ENCODE measurements at places on chromosomes 7 and 10.

GRCh38 chr10:89504691-89505090 is 30.7 kb downstream of the SLC16A12 start:
- no peak for DNase-seq

- no peak for DNase-seq
Measured at GRCh38 chr7:137743021-137743420, 103.8 kb downstream of the DGKI start.

GRCh38 chr10:21975378-21975990 is 28.0 kb downstream of the DNAJC1 start:
- DNase-seq, result peak; percentile 19

DNA sequence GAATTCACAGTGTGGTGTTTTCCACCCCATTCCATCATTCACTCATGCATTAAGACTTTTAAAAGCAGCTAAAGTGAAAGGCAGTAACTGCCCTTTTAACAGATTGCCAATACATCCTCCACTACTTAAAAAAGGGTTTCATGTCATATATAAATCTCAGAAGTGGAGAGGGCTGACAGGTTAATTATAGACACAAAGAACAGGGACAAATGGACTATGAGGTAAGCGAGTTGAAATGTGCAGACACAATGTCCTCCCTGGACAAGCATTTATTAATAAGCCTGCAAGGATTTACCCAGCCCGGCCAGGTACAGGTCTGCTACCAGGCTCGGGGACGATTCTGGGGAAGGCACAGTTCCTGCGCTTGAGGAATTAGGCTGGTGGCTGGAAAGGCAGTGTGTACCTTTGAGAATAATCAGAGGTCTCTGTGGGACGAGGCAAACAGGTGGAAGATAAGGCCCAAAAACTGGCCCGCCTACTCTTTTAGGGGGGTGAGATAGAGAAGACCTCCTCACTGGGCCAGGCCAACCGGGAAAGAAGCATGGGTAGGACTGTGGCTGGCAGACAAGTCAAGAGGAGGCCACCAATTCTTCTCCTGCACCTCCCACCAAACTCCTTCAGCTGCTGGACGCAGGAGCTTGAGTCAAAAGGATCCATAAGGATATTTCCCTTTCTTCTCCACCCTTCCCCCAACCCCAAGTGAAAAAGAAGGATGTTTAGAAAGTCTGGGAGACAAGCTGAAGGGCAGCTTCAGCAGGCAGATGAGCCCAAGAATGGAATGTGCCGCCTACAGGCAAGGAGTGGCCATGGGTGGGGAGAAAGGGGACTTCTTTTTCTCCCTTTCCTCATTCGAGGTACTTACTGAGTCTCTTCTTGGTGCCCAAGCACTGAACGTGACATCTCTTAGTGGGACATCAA is 1.5 kb downstream of the PDLIM1 start:
- DNase-seq, result peak; percentile 62

GRCh38 chr10:67697724-67698131 is 1.7 kb upstream of the CTNNA3 start:
- DNase-seq, result peak; percentile 41

DNA sequence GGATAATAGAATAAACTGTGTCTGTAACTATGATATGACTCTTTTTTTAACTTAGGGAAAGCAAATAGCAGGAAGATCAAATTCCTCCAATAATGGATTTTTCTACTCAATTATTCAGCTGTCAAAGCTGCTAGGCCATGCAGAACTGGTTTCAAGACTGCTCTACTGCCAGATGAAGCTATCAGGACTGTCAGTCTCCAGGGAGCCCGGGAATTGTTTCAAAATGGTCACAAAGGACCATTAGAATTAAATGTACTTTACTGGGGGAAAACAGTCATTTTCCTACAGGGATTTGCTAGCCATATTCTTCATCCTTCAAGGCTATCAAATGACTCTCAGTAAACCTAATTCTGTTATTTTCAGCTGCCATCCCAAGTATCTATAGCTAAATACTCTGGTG is 276.3 kb downstream of the LHFPL3 start:
- no peak for DNase-seq

DNA sequence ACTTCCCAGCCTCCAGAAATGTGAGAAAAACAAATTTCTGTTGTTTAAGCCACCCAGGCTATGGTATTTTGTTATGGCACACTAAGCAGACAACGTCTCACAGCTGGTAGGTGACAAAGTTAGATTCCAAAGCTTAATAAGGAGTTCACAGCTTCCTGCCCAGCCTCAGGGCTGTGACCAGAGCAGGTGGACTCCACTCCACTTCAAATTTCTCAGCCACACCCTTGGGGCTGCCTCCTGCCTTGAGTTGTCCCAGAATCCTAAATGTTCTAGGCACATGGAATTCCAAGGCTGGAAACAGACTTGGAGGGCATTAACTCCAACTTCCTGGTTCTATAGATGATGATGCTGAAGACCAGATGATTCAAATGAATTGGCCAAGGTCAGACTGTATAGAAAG is 310.7 kb downstream of the GRID1 start:
- no peak for DNase-seq

- peak; percentile 87 for DNase-seq
Measured at GRCh38 chr10:75358835-75359421, 42.6 kb downstream of the ZNF503 start.

- DNase-seq, result peak; percentile 61
Measured at GRCh38 chr10:17273403-17273802, 45.4 kb downstream of the VIM start.

DNA sequence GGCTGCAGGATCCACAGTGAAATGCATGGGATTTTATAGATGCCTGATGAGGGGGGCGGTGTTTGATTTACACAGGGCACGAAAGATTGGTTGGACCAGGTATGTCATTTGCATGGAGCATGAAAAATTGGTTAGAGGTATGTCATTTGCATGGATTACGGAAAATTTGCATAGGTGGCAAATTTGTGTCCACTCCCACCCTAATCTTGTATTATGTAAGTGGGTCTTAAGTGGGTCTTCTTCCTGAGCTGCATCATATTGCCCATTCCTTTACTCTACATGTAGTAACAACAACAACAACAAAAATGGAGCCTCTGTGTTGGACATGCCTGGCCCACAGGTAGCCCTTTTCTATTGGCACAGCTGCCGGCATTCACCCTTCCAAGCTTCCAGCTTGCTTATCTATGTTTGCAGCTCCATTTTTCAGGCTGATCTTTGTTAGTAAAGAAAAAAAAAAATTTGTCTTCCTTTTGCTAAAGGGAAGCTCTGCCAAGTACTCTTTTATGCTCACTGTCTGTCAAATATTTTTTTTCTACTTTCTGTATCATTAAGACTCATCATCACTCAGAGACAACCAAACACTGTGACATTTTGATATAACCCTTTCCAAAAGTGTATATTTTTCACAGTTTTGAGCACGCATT is 10.3 kb upstream of the ZNF273 start:
- no peak for DNase-seq

DNA sequence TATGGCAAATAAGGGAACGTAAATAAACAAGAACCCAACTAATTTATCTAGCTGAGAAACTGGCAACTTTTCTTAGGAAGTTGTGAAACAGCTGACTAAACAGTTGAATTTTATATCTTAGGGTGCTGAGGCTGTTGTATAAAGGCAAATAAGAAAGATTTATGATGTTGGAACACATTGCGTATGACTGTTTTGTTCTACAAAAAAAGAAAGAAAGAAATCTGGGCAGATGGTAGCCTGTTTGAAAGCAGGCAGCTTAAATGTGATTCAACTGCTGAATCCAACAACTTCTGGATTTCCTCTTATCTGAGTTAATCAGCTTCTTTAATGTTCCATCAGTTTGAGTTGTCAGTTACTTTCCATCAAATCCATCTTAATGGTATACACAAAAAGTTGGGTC is 214.5 kb downstream of the SNX13 start:
- no peak for DNase-seq

DNA sequence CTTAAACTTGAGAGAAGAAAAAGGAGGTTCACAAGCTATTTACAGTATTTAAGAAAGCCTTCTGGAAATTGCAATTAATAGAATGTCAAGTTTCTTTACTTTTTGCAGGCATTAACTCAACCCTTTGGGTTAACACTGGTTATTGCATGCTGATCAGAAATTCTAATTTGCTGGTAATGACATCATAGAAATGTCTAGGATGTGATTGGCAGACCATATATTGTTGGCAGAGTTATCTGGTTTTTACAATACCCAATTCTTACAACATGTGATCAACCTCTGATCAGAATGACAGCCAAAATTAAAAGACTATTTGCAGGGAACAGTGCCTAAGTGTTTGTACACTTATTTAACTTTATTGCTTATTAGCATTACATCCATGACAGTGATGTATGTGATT is 1.6 kb upstream of the CASD1 start:
- DNase-seq, result no peak

DNA sequence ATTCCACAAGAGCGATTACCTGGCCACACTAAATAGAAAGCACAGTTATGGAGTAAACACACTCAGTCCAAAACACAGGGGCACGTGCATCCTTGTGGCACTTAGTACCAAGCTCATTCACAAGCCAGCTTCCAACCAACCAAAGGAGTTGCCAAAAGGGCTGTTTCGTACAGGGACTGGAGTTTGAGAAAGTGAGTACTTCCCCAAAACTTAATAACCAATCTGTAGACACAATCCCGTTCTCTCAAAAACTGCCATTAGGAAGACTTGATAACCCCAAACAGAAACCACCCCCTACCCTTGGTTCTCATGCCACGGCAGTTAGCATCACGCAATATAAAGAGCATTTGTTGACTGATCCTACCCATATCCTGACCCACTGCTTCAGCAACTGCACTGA is 166.2 kb upstream of the ASAH2 start:
- peak; percentile 17 for DNase-seq

GRCh38 chr10:43238462-43238861 is 28.4 kb downstream of the RASGEF1A start:
- no peak for DNase-seq

- DNase-seq, result peak; percentile 68
Measured at GRCh38 chr7:47179812-47180515, 401.9 kb downstream of the TNS3 start.

DNA sequence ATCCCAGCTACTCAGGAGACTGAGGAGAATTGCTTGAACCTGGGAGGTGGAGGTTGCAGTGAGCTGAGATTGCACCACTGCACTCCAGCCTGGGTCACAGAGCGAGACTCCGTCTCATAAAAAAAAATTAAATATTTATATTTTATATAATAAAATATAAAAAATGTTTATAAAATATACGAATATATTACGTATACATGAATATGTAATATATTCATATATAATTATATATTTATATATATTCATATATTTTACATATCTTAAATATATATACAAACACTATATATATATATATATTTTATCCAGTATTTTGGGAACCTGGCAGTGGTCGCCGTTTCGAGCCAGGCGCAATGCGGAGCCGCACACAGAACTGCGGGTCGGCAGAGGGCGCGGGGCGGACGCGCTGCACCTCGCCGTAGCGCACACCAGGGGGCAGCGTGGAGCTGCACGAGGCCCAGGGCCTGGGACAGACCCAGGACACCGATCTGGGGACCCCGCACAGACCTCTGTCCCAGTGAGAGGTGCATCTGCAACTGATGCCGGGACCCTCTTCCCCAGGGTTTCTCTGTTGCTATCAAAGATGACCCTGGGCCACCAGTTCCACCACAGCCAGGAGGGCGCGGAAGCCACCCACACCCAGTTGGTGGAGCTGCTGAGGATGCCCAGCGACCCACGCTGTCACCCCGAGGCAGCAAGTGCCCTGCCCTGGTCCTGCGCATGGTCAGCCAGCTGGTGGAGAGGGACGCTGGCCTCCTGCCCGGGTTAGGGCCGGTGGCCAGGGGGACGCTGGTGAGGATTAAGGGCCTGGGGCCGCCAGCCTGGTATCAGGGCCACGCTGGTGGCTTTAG is 22.7 kb downstream of the AP5Z1 start:
- DNase-seq, result peak; percentile 32

GRCh38 chr10:133565441-133566294 is at the start of gene SYCE1:
Gene SYCE1 (minus strand): TSS chr10:133565583. CDS start chr10:133565529, 54 bp downstream.
- DNase-seq, result no peak

GRCh38 chr10:119408969-119409371 is 133.5 kb downstream of the RGS10 start:
- DNase-seq, result no peak

DNA sequence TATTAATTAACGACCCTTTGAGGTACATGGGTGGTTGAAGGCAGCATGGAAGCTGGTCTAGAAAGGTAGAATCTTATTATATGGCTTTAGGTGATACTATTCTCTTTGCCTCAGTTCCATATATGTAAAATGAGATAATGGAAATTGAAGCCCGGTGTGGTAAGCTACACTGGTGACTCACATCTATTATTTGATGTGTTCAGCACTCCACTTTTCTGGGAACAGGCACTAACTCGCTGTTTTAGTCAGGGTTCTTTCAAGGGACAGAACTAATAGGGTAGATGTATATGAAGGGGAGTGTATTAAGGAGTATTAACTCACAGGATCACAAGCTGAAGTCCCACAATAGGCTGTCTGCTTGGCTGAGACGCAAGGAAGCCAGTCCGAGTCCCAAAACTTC is 4.4 kb upstream of the TRUB1 start:
- no peak for DNase-seq

- DNase-seq, result peak; percentile 96
Measured at GRCh38 chr10:58028597-58029366, 238.9 kb downstream of the IPMK start.

- no peak for DNase-seq
Measured at GRCh38 chr7:69610374-69611084, 12.3 kb downstream of the AUTS2 start.

DNA sequence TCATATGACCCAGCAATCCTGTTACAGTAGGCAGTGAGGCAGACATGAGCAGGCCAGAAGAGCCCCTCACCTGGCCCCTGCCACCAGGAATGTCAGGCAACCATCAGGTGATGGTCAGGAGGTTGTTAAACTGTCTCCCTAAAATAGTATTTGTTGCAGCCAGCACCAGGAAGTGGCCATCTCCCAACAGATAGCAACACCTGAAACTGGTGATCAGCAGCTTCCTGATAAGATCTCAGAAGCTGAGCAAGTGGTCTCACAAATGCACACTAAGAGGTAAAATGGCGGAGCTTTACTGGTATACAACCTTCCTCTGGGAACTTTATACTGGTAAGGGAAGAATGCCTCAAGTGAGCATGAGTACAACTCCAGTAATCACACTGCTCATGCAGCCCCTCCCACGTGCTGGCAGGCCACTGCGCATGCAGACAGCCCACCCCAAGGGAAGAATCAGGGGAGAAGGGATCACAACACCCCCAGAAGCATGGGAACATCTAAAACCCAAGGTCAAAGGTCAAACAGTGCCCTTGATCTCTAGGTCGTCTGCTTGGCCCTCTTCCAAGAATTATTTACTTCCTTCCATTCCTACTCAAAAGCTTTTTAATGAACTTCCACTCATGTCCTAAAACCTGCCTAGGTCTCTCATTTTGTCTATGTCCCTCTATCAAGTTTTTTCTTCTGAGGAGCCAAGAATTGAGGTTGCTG is 133.5 kb downstream of the DOCK4 start:
- DNase-seq, result no peak

DNA sequence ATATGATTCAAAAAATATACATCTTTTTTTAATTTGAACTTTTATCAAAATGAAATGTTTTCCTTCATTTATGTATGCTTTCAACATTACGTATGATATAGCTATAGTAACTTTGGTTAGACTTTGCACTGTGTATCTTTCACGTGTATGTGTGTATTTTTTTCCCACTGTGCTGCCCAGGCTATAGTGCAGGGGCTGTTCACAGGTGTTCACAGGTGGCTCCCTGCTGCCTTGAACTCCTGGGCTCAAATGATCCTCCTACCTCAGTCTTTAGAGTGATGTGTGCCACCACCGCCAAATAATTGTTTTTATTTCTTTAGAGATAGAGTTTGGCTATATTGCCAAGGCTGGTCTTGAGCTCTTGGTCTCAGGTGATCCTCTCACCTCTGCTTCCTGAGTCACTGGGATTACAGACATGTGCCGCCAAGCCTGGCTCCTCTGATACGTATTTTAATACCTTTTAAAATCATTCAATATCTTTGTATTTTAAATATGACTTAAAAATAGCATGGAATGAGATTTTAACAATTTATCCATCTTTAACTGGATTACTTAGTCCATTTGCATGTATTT is 29.0 kb downstream of the FANK1 start:
- DNase-seq, result no peak

All from RPMI7951 (cell line).